HAP-1 (cell line): ENCODE measurements at places on chromosomes 2 and 18.
A peak's percentile ranks its signal among the peaks of the same experiment; 100 is the strongest.

DNA sequence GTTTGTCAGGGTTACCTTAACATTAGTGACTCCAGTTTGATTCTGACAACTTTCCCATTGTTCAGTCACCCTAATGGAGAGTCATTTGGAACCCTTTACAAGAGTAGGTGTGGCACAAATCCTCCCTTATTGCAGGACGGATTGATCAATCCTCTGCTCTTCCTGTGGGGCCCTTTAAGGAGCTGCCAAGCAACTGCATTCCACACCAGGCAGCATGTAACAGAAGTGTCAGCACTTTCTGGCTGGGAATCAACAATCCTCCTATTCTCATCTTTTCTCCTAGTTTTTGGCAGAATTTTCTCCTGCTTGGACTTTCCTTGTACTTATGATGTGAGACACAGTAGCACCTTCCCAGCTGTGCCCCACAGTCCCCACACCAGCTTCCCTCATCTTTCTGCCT is 177.8 kb downstream of the ST6GAL2 start:
- no peak for DNase-seq

- DNase-seq: peak; percentile 34
These were observed 91.1 kb downstream of the INHBB start for GRCh38 chr2:120436885-120437603.

- no peak for DNase-seq
These were observed 221.5 kb downstream of the TFCP2L1 start for GRCh38 chr2:121063471-121063870.

- DNase-seq: no peak
These were observed 113.5 kb downstream of the NEB start for GRCh38 chr2:151620761-151621160.

GRCh38 chr18:6729247-6730091 is at the start of gene ARHGAP28:
Gene ARHGAP28 (plus strand): TSS chr18:6729716. CDS start chr18:6729822, 106 bp downstream.
- DNase-seq: no peak

GRCh38 chr2:222257645-222258044 is 41.2 kb downstream of the PAX3 start:
- no peak for DNase-seq

DNA sequence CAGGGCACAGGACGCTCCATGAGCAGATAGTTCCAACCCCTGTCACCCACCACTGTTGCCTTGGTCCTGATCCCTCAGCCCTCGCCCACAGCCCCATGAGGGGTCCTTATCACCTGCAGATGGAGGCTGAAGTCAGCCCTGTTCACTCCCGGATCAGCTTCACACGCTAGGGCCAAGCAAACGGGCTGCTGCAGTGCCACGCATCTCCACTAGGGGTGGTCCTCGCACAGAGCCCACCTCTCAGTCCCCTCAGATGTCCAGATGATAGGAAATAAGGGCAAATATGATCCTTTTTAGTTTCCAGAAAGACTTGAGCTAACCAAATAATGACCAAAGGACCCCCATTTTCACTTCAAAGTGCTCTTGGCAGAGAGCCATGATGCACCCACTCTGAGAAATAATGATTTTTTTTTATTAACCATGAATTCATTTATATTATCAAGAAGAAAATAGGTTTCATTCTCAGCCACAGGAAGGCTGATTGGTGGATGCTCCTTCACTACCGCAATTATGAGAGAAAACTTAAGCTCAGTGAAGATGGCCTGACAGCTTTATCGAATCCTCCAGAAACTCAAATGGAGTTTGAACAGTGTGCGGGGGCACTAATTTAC is 71.9 kb upstream of the KLHL29 start:
- DNase-seq: peak; percentile 29

- DNase-seq: no peak
These were observed 229.2 kb downstream of the ANAPC1 start for GRCh38 chr2:111654829-111655228.

DNA sequence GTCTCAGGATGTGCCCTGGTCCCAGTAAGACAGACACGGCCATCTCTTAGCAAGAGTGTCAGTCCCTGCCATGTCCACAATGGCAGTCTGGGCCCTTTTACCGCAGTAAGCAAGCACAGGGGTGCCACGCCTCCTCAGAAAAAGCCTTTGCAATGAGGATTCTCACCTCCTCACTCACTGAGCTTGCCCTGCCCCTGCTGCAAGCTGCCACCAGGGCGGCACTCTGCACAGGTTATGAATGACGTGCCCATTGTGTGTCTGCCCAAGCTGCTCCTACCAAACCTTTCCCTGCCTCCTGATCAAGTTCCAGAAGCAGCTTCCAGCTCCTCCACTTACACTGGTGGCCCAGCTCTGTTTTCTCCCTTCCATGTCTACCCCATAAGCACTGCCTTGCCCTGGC is 23.3 kb downstream of the ERCC3 start:
- no peak for DNase-seq

DNA sequence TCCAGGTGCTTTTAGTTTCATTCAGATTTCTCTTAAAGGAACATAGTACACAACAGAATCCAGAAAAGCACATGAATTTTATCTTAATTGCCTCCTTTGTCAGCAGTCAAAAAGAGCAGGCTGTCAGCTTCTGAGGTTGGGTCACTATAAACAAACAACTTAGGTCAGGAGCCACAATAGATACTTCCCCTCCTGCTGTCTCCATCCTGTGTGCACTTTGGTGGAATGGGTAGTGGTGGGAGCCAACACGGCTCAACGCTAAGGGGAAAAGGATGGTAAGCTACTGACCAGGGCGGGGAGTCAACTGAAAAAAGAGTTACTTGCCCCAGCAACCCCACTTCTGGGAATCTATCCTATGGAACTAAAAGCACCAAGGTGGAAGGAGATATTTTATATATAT is 121.9 kb downstream of the PAX3 start:
- no peak for DNase-seq

- DNase-seq: no peak
These were observed 34.1 kb upstream of the NXPH2 start for GRCh38 chr2:138814123-138814898.

DNA sequence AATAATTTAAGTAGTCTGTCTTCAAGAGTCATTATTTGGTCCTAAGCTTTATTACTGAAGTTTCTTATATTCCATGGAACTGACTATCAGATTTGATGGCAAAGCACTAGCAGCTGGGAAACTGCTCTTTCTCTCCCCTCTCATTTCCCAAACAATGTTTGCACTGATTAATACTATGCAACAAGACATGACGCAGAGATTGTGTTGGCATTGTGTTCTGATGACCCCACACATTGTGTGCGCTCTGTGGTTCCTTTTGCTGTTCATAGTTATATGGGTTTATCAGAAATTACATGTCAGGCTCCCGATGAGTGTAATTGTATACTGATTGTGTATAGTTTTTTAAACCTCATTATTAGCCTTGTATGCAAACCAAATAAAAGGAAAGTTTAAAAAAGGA is 331.6 kb upstream of the FANCL start:
- DNase-seq: no peak

- DNase-seq: no peak
These were observed 2.0 kb downstream of the SRSF7 start for GRCh38 chr2:38748943-38749804.

GRCh38 chr2:195390686-195391321 is 266.2 kb upstream of the SLC39A10 start:
- no peak for DNase-seq

DNA sequence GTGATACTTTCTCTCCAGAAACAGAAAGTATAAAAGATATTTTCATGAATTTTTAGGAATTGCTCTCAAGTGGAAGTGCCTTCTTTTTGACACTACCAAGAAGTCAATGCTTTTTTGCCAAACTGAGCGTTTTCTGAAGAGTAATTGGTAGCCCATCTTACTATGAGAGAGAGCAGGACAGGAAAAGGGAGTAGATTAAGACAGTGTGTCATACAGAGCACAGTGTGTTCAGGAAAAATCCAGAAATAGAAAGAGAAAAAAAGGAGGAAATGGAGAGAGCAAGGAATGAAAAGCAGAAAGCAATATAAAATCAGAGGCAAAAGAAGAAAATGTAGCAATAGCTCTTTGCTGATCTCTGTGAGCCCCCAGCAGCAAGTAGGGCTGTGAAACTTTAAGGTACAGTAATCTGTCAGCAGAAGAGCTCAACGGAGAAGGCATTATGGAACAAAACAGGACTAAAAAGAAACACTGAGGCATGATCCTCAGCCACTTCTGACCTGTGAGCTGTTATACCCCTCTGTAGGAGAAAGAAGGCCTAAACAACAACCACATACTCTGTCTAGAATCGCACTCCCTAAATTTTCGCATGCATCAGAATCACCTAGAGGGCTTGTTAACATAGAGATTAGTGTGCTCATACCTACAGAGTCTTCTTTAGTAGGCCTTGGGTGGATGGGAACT is 15.0 kb upstream of the PGAP1 start:
- no peak for DNase-seq

DNA sequence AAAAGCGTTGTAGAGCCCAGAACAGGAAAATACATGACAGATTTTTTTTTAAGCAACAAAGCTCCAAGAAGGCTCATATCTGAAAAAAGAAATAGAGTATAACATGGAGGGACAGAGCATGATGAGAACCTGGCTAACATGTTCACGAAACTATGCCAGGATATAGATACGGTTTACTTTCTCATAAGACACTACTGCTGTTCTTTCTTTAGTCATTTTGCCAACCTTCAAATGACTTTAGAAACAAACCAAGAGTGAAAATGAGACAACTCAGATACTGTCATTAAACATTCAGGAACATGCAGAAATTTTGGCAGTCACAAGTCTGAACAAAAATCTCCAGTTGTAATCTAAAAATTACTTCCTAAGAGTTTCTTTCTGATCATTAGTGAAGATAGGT is 14.3 kb downstream of the LPIN2 start:
- DNase-seq: no peak

GRCh38 chr2:24597181-24597870 is 106.3 kb downstream of the NCOA1 start:
- no peak for DNase-seq

- DNase-seq: no peak
These were observed 63.5 kb downstream of the EMILIN2 start for GRCh38 chr18:2910261-2910660.

GRCh38 chr2:191638079-191638801 is 39.7 kb upstream of the NABP1 start:
- DNase-seq: no peak

DNA sequence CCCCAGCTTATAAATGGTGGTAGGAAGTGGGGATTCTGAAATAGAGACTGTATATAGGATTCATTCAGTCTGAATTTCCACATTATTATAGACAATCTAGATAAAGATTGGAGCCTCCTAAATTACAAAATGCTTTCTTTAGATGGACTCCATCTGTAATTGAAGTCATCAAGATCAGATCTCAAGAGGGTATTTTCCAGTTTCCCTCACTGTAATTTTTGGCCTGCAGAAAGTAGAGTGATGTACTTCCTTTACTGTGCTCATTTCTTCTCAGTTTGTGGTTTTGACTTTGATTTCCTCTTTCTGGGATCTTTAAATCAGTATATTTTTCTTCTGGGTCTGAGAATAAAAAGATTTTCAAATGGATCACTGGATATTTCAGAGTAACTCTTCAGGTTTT is 7.2 kb downstream of the BABAM2 start:
- DNase-seq: no peak

GRCh38 chr2:188091220-188091619 is 200.5 kb upstream of the GULP1 start:
- DNase-seq: no peak

- no peak for DNase-seq
These were observed 36.2 kb downstream of the HAT1 start for GRCh38 chr2:171958475-171958874.

GRCh38 chr2:132417430-132418035 is 928 bp downstream of the GPR39 start:
- DNase-seq: no peak

DNA sequence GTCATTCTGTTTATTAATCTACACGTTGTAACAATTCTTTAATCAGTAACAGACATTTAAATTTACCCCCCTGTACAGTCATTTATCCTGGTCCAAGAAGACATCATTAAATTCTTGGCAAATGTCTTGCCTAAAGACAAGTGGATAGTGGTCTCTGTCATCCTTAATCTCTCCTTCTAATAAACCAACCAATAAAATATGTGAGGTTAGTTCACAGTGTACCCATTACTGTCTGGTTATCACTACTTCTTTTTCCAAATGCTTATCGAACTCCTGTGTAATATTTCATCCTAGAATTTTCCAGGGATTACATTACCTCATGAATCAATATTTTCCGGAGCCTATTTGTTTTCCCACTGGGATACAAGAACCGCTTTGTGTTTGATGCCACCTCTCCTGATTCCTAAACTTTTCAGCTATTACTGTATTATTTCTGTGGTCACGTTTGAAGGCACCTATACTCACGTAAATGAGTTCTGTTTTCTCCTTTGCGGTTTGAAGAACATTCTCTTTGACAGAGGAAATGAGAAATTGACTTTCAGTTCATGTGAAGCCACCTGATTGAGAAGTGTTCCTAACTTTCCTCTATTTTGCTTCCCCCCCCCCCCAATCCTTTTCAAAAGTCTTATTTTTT is 131.5 kb downstream of the RTN4 start:
- DNase-seq: no peak

DNA sequence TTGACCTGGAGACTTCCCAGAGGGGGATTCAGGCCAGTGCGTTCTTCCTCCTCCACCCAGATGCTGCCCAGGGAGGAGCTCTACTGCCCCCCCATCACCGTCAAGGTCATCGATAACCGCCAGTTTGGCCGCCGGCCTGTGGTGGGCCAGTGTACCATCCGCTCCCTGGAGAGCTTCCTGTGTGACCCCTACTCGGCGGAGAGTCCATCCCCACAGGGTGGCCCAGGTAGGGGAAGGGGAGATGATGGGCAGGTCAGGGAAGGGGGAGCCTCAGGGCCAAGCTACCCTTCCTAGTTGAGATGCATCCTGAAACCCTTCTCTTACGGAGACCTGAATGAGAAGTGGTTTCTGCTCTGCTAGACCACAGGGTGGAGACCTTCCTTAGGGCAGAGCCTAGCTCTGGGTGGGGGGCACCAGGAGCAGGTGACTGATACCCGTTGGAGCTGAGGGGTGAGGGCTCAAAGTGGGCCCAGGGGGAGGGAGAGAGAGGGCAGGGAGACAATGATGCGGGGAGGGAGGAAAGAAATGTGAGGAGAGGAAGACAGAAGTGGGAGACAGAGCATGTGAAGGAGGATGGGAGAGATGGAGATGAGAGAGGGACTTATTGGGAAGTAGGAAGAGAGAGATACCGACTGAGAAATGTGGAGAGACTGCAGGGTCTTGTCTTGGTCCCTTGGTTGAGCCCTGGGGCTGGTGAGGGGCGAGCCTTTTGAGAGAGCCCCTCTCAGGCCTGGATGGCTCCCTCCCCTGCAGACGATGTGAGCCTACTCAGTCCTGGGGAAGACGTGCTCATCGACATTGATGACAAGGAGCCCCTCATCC is 159.4 kb downstream of the DYSF start:
- peak; percentile 3 for DNase-seq

- DNase-seq: no peak
These were observed 13.2 kb upstream of the NCK2 start for GRCh38 chr2:105731511-105731910.
